ENCODE measurements at places on chromosomes 4 and X.

DNA sequence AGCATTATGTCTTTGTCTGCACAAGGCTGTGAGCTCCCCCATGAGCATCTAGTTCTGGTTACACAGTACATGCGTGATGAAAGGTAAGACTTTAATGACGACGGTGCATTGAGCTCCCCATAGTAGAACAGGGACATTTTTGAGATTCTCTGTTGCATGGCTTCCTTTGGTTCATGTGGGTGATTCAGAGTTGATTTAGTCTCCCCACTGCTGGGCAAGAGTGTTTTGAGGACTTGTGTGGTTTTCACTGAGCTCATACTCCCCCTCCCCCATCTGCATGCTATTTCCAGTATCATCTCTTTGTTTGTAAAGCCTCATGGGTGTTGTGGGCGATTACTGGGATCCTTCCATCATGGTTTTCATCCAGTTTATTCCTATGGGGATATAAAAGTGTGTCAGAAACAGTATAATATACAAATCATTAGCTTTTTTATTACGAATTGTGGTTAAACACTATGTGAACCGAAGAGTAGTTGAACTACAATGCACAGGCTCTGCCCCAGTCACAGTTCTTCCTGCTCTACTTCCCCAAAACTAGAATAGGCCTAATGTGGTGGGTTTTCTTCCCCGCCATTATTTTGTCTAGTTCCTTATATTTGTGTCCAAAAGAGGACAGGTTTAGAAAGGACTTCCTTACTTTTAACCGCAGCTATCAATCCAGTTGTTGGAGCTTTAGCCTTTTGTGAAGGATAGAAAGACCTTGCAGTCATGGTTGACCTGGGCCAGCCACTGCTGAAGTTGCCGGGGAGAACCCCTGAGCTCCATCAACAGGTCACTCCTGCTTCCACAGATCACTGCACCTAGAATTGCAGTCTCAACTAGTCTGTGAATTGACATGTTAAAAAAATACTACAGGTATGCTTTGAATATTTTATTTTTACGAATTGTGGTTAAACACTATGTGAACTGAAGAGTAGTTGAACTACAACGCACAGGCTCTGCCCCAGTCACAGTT lies 30.4 kb downstream of the KIT start:
- DNase-seq: no peak

DNA sequence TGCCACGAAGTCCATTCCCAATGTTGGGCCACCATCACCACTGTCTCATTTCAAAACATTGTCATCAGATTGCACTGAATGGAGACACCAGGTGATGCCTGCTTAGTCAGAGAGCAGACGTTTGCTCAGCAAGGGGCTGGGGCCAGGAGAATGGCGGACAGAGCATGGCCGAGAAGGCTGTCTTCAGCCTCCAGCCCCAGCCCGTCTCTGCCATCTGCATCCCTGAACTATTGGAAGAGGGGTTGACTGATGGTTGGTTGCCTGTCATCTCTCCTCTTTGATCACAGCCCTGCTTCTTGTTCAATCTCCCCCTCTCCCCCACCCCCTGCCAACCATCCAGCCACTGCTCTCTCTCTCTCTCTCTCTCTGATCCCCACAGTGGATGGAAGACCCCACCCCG lies 140.9 kb downstream of the SHOX start:
- no peak for DNase-seq

DNA sequence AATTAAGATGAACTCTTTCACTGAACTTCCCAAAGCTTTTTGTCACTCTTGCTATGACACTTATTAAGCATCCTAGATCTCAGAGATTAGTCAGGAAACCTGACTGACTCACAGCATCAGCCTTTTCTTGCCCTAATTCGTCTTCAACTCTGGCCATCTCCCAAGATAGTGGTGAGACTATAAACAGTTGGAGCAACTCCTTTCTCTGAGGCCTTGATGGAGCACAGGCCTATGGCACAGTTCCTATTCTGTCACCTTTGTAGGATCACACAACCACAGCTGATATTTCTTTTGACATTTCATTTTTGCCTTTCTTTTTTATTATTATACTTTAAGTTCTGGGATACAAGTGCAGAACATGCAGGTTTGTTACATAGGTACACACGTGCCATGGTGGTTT lies 217.6 kb downstream of the PRR32 start:
- DNase-seq: no peak

DNA sequence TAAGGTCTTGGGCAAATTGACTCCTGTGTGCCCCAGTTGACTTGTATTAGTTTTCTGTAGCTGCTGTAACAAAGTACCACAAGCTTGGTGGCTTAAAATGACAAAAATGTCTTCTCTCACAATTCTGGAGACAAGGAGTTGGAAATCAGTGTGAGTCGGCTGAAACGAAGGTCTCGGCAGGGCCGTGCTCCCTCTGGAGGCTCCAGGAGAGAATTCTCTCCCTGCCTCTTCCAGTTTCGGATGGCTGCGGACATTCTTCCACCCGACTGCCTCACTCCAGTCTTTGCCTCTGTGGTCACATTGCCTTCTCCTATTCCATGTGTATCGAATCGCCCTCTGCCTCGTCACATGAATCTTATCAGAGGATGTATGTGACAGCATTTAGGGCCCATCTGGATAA lies 66.0 kb upstream of the PHOX2B start:
- no peak for DNase-seq

DNA sequence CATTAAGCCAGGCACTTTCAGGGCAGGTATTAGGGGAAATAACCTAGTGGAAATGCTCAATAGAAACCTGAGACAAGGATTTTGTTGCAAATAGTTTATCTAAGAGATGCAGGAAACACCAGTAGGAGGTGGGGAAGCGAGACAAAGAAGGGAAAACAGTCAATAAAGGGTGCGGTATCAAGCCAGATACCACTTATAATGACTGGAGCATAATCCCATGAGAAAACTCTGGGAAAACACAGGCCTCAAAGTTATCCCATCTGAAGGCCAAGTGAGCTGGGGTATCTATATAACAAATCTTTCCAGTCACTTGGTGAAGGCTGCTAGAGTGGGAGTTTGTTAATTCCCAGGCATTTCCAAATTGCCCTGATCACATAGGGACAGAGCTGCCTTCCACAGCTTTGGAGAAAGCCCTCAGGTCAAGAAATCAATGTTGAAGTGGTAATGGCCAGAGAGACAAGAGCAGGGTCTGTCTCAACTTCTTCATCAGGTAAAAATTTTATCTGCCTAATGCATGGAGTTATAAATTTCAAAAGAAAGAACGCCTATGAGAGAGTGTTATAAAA lies 9.8 kb upstream of the HMGB2 start:
- DNase-seq: no peak

- DNase-seq: no peak
Measured at GRCh38 chr4:139246166-139246565, 33.9 kb downstream of the MGARP start.

DNA sequence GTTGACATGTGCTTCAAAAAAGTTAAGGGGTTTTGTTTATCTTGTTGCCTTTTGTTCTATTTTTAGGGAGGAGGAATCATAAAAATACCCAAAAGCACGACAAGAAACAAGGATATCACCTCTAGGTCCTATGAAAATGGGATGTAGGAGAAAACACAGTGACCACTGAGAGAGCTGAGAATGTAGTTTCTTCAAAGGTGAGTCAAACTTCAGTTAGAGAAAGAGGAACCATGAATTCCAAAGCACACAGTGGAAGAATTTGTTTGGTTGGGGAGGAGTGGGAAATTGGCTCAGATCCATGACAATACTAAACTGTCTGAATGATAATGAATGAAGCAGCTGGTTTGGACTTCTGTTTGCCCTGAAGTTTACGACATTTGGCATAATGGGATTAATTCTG lies 19.1 kb upstream of the FRYL start:
- no peak for DNase-seq

GRCh38 chr4:42816880-42817400 lies 75.6 kb upstream of the GRXCR1 start:
- no peak for DNase-seq

GRCh38 chrX:109312757-109313156 lies 169.1 kb downstream of the GUCY2F start:
- DNase-seq: no peak

DNA sequence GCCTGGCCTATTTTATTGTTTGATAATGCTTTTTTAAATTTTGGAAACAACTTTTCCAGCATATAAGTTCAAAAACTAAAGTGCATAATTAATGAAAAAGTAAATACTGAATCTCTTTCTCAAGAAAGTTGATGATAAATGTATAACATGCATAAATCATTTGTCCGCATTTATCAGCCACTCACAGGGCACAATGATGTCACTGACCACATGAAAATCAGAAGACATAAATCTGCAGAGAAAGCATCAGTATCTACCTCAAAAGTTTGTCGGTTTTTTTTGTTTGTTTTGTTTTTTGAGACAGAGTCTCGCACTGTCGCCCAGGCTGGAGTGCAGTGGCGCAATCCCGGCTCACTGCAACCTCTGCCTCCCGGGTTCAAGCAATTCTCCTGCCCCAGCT lies 5.5 kb upstream of the HPRT1 start:
- DNase-seq: no peak

DNA sequence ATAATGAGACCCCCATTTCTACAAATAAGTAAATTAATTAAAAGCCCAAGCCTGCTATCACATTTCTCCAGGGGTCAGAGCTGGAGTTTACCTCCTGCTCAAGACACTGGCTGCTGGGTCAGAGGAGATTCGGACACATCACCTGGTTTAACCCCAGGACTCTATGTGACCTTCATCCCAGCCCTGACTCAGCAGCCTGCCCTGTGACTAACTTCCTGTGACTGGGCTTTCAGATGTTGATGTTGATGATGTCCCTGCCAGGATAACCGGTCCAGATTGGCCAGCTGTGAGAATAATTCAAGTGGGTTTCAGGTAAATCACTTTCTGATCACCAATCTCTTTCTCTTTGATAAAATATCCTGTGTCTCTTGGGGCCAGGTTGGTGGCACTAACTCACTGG lies 102.4 kb upstream of the MAML3 start:
- DNase-seq: no peak

DNA sequence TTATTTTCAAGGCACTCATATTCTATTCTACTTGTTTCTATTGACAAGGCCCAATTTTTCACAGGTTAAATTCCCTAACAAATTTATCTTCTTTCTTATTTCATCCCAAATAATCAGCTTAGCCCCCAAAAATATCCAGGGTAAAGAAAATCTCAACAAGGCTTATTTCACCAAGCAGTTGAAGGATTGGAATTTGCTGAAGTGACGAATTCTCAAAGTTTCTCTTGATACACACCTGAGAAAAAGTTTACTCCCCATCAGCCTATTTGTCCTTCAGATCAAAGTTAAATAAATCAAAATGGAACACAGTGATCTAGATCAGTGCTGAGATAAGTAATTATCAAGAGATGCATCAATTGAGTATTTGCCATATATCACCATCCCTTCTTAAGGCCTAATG lies 106.9 kb downstream of the ATRX start:
- DNase-seq: no peak

DNA sequence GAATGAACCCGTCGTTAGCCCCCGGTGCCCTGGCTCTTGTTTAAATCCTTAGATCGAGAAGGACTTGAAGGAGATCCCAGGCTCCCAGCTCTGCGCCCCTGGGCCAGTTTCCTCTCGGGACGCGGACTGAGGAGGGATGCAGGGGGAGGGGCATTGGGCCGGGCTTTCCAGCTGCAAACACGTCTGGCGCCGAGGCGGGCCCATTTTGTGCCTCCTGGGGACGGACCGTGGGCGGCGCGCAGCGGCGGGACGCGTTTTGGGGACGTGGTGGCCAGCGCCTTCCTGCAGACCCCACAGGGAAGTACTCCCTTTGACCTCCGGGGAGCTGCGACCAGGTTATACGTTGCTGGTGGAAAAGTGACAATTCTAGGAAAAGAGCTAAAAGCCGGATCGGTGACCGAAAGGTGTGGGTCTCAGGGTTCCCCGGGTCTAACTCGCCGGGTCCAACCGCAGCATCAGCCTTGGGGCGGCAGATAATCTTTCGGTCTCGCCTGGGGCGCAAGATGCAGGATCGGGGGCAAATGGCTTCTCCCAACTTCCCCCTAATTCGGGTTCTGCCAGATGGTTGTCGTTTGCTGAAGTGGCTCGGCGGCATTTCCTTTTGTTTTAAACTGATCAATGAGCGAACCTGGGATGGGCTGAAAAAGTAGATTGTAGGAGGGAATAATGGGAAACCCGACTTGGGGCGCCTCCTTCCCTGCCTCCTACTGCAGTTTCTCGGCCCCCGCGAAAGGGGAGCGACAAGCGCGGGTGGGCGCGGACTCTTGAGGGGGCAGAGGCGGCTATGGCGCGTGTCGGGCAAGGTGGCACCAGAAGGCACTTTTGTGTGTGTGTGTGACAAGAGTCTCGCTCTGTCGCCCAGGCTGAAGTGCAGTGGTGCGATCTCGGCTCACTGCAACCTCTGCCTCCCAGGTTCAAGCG lies 2.9 kb downstream of the PDGFRA start:
- no peak for DNase-seq

GRCh38 chr4:184000457-184001396 lies 95.6 kb downstream of the STOX2 start:
- no peak for DNase-seq

- DNase-seq: peak; percentile 66
Measured at GRCh38 chrX:55489314-55490009, at the start of gene USP51. USP51 (minus strand) TSS chrX:55489848; CDS start chrX:55488939, 909 bp downstream.

DNA sequence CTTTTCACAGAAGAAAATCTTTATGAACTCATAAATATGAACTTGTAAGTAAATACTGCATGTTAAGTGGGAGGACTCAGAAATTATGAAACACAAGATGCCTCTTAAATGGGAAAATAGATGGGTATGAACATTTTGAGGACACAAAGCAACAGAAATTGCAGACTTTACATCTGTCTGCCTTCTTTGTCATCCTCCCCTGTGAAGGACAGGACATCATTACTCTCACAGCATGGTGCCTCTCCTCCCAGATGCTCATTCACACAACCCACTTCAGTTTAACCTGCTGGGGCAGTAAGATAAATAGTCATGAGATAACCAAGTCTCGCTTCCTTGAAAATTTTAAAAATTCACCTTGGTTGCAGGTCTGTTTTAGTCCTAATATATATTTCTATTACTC lies 144.5 kb downstream of the APBB2 start:
- DNase-seq: no peak

GRCh38 chr4:89283226-89284009 lies 24.2 kb downstream of the GPRIN3 start:
- no peak for DNase-seq

DNA sequence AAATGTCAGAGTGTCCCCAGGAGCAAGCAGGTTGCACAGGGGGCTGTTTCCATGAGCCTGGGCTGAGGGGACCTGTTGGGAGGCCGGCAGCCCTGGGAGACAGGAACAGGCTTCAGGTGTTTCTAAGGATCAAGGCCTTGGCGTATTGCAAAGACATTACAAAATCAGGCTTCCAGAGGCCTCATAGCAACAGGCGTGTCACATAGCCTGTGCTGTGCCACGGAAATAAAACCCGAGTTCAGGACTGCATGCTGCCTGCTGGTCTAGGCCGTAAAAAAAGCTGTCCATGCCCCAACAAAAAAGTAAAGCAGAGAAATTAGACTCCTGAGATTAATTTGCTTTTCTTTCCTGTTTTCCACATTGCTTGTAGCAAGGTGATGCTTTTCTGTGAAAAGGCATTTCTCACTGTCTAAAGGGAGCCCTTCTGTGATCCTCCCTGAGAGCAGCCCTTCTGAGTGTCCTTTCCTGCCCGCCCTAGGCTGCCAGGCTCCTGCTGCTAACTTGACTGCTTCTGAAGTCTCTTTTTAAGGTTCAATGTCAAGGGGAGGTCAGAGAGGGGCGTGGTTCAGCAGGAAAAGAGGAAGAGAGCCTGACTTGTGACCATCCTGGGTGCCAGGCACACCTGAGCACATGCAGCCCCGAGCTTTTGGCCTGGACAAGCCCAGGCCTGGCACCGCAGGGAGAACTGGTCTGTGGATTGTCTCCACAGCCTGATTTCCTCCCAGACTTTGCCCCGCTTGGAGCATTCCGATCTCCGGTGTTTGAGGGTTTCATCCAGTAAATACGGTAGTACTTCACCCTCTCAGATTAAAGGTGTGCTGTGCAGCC lies 21.3 kb downstream of the SHROOM2 start:
- DNase-seq: no peak

GRCh38 chr4:150232029-150232428 lies 153.8 kb downstream of the DCLK2 start:
- DNase-seq: no peak

Data from right kidney (tissue), 9 donors.